ENCODE measurements at places on chromosomes 11 and 22. TPM values are rescaled to one million over a fixed set of nuclear protein-coding genes. Genes with fewer than 3 reads are reported as not detected.
A peak's percentile ranks its signal among the peaks of the same experiment; 100 is the strongest.

OR8A1 gene
- total RNA-seq = not detected

C2CD3 gene
- 44.2 TPM for total RNA-seq

MPEG1 gene
- total RNA-seq = not detected

CRYAB gene
- total RNA-seq = not detected

- H3K4me3 ChIP-seq = no peak overlapping the region
- H3K36me3 ChIP-seq = peaks cover 27% of the 10 kb centered on the region
- no peak overlapping the region for H3K27ac ChIP-seq
- H3K27me3 ChIP-seq = no peaks in the 10 kb centered on the region
- peaks cover 25% of the 10 kb centered on the region for H3K4me1 ChIP-seq
Observed at GRCh38 chr11:108734956-108735559, 70.2 kb downstream of the DDX10 start.

- no peaks in the 10 kb centered on the region for H3K36me3 ChIP-seq
- peak overlapping the region; percentile 71 for H3K27ac ChIP-seq
- DNase-seq = no peak
- H3K4me1 ChIP-seq = peaks cover 79% of the 10 kb centered on the region
- H3K27me3 ChIP-seq = no peaks in the 10 kb centered on the region
Observed at GRCh38 chr11:93529707-93530467, 13.3 kb downstream of the SMCO4 start.
